ENCODE measurements at places on chromosomes 3 and 15. TPM values are rescaled to one million over a fixed set of nuclear protein-coding genes. Genes with fewer than 3 reads are reported as not detected.

The PAQR5 gene
- 16.0 TPM for total RNA-seq

DNA sequence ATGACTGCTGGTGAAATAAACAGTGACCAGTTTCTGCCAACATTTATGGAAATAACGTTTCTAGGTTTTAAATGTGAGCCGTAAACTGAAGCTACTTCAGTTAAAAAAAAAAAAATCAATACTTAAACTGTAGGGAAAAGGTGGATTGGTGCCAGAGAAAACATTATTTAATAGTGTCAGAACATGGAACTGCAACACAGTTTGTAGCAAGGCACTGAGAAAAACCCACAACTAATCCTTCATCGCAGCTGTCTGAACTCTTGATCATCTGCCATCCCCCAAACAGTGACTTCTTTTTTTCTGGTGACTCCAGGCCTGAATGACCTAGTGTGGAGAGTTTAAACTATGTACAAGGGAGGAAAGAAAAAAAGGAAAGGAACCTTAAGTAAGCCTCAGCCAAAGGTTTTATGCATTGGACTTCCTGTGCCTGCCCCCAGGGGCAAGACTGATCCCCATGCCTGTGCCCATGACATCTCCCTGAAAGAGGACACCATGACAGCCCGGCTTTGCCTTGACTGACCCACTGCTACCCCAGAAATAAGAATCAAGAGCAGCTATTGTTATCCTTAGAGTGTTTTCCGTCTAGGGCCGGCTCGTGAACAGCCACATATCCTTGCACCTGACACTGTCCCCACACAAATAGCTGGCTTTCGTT is 33.1 kb downstream of the CRTAP start:
- peak; percentile 10 for DNase-seq

The CX3CR1 gene
- total RNA-seq, result not detected

The CD96 gene
- not detected for total RNA-seq

The UTS2B gene
- total RNA-seq, result 4.7 TPM

The SLC12A1 gene
- not detected for total RNA-seq

GRCh38 chr3:66270701-66271100 is 49.9 kb downstream of the SLC25A26 start:
- DNase-seq, result no peak

GRCh38 chr3:10961921-10962320 is 30.6 kb upstream of the SLC6A1 start:
- DNase-seq, result no peak

GRCh38 chr3:101784855-101785613 is 6.0 kb downstream of the NXPE3 start:
- no peak for DNase-seq

- no peak for DNase-seq
Observed at GRCh38 chr3:23546181-23546580, 259.6 kb upstream of the UBE2E1 start.

The RTP3 gene
- not detected for total RNA-seq

The MRPL47 gene
- 84.6 TPM for total RNA-seq

The SLC15A2 gene
- total RNA-seq, result 33.3 TPM

GRCh38 chr3:39285332-39285731 is 5.5 kb upstream of the CX3CR1 start:
- DNase-seq, result no peak

DNA sequence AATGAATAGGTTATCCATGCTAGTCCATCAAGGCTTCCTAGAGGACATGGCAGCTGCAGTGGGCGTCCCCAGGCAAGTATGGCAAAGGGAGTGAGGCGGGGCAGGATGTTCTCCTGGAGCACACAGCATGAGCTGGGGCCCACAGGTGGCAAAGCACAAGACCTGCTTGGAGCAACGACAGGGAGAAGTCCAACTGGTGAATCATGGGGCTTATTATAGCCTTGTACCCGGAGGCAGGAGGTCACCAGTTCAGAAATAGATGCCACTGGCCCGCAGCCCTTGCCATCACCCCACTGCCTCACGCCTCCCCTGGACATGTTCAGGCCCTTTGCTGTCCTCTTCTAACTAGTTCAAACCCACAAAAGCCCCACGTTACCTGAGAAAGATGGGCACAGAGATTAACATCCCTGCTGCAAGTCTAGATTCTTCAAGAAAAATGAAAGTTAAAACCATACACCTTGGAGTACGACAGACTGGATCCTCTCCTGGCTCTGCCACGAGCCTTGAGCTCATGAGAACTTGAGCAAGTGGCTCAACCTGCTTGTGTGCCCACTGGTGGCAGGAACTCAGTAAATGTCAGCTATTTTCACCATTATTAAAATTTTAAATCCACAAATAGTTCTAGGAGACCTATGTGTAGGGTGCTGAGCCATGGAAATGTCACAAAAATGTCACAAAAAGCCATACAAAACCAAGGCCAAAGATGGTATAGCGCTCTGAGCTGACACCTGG is 1.8 kb upstream of the SRGAP3 start:
- DNase-seq, result no peak

The CHL1 gene
- not detected for total RNA-seq

GRCh38 chr3:71754610-71755253 is 1.1 kb downstream of the GPR27 start:
- no peak for DNase-seq

GRCh38 chr3:194505791-194506415 is 19.1 kb upstream of the ATP13A3 start:
- DNase-seq, result no peak

DNA sequence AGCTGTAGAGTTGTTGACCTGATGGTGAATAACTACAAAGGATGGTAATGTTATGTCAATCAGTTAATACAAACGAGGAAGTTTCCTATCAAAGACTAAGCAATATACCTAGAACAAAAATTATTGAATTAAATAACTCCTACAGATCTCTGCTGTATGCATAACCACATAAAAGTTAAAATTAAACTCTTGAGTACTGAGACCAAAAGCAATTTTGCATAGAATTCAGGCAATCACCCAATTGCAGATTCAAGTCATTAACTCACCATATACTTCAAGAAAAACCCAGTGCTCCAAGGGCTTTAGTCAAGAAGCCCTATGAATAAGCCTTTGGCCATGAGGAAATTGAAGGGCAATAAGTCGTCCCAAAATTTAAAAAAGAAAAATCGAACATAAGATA is 518.8 kb downstream of the MECOM start:
- no peak for DNase-seq

GRCh38 chr3:116963802-116964201 is 254.2 kb downstream of the TUSC7 start:
- no peak for DNase-seq

DNA sequence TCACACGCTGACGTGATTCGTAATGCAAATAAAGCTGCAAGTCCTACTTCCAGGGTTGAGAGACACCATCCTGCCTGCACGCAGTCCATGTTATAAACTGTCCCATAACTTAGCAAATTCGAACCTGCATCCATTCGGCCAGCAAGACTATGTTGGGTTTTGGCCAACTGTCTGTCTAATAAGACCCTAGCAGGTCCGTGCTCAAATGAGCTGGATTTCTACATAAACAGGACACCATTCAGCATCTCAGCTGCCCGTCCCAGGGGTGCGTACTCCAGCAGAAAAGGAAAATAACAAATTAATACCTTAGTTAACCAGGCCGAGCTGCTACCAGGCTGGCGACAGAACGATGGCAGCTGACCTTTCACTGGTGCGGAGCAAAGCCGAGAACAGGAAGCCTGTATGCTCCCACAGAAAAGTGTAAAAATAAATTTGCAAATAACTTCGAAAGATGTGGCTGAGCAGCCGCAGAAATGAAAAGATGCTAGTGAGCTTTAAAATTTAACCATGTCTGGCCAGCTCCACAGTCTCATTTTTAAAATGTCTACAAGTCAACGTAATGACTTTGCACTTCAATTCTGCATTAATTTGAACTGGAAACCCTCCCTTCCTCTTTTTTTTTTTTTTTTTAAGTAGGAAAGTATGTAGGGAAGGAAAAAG is 97.1 kb upstream of the SNRPA1 start:
- DNase-seq, result no peak

The ZDHHC19 gene
- not detected for total RNA-seq

The SAXO2 gene
- total RNA-seq, result 1.9 TPM

The POPDC2 gene
- 0.72 TPM for total RNA-seq

- no peak for DNase-seq
Observed at GRCh38 chr3:105170423-105170822, 196.3 kb upstream of the ALCAM start.

The AHSG gene
- total RNA-seq, result 4.9 TPM

DNA sequence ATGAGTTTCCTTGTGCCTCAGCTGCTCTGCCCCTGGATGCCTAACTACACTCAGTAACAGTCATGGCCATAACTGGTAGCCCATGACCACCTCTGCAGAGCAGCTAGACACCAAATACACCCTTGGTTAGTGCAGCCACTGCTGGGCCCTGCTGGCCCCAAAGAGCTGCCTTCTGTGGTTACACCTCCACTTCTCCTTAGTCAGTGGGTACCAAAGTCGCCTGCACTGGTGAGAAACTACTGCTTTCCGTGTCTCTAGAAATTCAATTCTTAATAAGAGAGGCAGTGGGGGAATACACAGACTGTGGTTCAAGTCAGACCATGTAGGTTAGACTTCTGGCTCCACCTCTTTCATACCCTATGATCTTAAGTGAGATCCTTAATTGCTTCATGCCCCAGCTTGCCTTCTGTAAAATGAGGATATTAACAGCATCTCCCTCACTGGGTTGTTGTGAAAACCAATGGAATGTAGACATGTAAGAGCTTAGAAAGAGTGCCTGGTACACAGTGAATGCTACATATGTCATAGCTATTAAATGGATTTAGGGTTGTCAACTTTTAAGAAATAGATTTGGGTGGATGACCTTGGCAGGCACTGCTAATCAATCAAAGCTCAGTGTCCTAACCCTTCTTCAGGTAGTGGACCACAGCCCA is 18.2 kb downstream of the HEG1 start:
- no peak for DNase-seq

The PIF1 gene
- 60.4 TPM for total RNA-seq

DNA sequence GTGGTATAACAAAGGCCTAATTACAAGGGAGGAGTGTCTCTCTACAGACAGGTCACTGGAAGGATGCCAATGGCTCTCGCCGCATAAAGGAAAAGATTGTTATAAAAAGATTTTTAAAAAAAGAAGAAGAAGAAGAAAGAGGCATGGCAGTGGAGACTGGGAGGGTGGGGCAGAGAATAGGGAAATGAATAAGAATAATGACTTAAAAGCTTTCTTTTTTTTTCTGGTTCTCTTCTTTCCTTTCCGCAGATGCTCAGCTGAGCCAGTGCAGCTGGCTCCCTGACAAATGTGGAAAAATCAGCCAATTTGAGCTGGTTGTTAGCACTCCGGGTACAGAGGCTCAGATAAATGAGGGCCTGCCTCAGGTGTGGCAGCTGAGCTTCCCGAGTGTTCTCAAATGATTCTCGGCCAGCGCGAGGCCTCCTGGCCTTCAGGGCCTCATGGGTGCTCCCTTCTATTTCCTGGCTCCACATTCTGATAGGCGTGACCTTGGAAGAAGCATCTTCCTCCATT is 234.1 kb downstream of the RORA start:
- DNase-seq, result no peak

DNA sequence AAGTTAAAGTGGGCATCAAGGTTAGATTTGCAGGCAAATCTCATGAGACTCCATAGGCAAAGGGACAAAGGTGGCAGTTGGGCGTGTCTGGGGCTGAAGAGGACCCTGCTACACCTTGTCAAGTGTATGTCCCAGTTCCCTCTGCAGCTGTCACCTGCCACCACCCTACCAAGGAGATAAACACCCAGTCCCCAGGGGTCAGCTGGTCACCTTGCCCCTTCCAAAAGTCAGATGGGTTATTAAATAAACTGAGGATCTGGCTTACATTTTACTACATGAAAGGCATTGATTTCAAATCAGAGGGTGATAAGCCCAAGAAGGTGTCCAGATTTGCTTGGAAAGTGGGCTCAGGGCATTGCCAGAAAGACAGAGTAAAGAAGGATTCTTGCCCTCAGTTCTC is 248.1 kb upstream of the TRIM42 start:
- DNase-seq, result no peak
